ENCODE measurements at places on chromosomes 16 and 17.

- DNase-seq, result no peak
Measured at GRCh38 chr16:11506741-11507305, 79.9 kb downstream of the LITAF start.

GRCh38 chr17:81339534-81340296 lies 44.6 kb upstream of the SLC38A10 start:
- DNase-seq, result peak; percentile 79

- DNase-seq, result no peak
Measured at GRCh38 chr17:82282239-82283207, 9.0 kb upstream of the CSNK1D start.

GRCh38 chr16:85819245-85819644 lies 19.8 kb downstream of the COX4I1 start:
- DNase-seq, result peak; percentile 93

GRCh38 chr16:2520784-2521531 lies 787 bp downstream of the AMDHD2 start:
- DNase-seq, result no peak

Data from eye (tissue), 1 donor.